ENCODE measurements at places on chromosomes 11 and 22.

- no peak for DNase-seq
Measured at GRCh38 chr11:61895046-61895717, 3.8 kb upstream of the FADS3 start.

DNA sequence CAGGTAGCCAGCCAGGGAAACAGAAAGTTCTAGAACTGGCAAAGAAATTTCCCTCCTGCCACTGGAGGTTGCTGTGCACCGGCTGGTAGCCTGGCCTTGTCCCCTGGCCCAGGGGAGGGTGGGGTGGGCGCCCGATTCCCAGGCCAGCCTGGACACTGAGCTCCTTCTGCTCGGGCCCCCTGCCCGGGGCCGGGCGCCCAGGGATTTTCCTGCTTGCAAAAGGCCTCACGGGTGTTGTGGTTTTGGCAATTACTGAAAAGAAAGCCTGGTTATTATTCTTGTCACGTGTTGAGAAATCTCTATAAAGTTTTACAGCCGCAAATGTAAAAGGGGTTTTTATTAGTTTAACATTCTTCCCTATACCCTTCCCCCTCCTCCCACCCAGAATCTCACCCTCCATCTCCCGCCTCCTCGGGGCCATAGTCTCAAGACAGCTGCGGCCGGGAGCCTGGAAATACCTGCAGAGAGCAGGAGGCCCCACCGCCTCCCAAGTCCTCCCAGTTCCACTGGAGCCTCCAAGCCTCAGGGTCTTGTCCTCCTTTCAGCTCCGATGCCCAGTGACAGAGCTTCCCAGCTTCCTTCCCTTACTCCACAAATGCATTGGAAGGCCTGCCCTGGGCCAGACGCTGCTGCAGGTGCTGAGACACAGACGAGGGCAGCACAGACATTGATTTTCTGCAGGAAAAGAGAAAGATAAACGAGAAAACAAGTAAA is 1515.6 kb downstream of the TBC1D22A start:
- no peak for DNase-seq

- peak; percentile 42 for DNase-seq
Measured at GRCh38 chr22:30424534-30425326, 838 bp upstream of the MTFP1 start.

DNA sequence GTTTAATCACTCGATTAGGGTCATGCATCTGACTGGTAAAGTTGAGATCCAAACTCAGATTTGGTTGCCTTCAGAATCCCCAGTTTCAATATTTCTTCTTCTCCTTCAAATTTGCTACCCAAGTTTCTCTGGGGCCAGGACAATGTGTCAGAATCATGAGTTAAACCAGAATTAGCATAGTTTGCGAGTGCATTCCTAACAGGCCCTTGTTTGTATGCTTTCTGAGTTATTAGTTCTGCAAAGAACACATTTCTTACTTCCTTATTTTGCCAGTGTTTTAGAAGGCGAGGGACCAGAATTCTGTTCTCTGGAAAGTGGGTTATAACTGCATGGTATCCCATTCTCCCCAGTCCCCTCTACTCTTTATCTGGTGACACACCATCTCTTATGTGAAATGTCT is 112.0 kb downstream of the ARL14EP start:
- DNase-seq, result no peak

DNA sequence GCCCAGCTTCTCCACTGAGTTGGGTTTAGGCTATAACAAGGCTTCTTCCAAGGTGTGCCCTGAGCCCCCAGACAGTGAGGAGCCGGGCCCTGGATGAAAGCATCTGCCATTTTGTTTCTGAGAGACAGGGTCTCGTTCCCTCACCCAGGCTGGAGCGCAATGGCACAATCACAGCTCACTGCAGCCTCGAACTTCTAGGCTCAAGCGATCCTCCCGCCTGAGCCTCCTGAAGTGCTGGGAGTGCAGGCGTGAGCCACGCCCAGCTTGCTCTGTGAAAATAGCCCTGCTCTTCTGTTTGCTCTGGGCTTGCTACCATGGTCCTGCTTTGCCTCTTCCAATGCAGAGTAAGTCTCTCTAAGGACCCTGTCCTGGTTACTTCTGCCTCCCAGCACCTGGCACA is 6.7 kb downstream of the DENND6B start:
- DNase-seq, result no peak

DNA sequence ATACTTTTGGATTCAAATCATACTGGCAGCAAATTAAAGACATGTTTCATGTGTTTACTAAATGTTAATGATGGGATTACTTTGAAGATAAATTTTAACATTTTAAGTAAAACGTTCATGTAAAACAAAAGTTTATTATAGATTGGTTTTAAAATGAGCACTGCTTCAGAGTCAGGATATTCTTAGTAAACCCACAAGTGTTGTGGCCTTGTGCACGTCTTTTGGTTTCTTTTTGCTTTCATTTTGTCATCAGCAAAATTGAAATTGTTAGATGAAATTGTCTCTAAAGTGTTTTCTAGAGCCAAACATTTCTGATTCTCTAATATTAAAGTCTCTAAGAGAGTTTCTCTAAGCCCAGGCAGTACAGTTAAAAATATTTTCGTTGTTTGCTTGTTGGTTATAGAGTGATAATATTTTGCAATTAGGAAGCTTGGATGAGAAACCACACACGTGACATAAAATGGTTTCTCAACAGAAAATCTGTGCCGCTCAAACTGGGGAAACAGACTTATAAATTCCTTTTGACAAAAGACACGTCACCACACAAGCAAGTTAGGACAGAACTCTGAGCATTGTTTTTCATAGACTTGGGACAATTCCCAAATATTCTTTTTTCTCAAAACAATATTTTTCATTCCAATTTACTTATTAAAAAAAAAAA is 164.4 kb downstream of the TEAD1 start:
- DNase-seq, result no peak

- DNase-seq, result no peak
Measured at GRCh38 chr22:49882519-49883293, 29.1 kb downstream of the ZBED4 start.

GRCh38 chr11:12143461-12144258 is 33.3 kb downstream of the MICAL2 start:
- peak; percentile 24 for DNase-seq

DNA sequence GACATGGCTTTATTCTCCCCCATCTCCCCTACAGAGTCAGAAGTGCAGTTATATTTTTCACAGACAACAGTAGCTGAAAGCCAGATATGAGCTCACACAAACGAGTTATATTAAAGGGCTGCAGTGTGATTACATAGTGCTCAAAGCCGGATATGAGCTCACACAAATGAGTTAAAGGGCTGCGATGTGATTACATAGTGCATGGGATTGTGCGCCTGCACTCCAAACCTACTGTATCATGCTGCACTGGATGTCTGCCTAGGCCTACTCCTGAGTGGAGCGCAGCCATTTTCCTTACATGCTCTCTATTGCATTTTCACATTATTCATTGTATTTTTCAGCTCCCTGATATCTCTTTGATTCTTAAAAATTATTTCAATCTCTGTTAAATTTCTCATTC is 414.6 kb upstream of the LARGE1 start:
- no peak for DNase-seq

DNA sequence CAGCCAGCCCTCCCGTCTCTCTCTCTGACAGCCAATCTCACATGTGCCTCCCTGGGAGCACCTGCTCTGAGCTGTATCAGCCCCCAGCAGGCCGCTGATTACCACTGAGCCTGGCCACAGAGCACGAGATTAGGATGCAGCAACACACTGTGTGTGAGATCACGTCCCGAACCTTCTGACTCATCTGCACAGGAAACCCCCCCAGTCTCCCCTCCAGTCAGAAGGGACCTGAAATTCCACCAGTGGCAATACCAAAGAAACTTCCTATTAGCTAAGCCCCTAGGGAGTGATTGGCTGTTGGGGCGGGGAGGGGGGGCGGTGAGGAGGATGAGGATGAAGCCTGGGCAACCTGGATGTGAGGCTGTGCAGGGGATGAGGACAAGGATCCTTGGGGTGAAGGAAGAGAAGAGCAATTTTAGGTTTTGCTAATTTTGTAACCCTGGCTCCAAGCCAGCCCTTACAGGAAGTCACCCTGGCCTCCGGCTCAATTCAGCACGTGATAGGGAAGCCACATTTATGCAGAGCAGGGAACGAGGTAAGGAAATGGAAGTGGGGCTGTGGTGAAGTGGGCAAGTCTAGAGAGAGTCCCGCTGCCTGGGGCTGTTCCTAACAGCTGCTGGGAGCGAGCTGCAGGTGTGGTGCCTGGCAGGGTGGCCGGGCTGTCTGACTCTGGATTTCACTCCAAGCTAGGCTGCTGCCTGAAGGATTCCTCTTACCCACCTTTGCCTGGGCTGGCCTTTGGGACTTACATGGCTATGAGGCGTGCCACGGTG is 1.9 kb downstream of the SLC43A3 start:
- DNase-seq, result peak; percentile 90

DNA sequence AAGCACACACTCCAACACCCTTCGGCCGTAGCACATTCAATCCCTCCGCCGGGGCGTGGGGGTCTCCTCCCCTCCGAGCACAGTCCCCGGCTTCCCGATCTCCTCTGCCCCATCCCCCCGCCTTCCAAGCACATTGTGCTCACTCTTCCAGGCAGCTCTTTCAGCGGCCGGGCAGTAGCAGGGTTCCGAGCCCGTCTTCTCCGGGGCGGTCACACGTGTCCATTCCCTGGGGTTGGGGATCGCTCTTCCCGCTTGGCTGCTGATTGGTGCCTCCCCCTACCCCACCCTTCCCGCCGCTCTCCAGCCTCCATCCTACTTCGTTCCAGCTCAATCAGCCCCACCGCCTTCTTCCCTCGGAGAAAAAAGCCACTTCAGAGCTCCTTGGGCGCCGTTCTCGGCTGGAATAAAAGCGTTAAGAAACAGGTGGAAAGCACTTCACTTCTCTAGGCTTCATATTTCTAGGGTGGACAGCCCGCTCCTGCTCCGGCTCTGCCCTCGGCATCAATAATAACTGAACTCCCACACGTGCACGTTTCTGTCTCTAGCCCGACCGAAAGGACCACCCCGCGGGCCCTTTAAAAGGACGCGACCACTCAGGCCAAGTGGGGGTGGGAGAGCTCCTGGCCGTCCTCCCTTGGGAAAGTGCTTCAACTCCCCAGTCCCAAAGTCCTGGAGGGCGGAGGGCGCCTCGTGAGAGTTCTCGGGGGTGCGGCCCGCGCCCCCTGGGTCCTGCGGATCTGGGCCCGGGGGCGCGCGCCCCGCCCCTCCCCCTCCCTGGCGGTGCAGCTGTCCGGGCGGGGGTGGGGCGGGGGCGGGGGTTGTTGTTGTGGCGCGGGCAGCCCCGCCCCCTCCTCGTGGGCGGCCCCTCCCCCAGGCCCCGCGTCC is 464 bp upstream of the CECR2 start:
- DNase-seq, result no peak

Data from fibroblast of skin of right quadriceps (primary cell).